ENCODE measurements at places on chromosomes 2 and 18.
A peak's percentile ranks its signal among the peaks of the same experiment; 100 is the strongest.

GRCh38 chr2:169185711-169186110 is 116.3 kb downstream of the DHRS9 start:
- no peak for DNase-seq

- DNase-seq, result no peak
These were observed 13.5 kb upstream of the PRSS56 start for GRCh38 chr2:232506709-232507108.

DNA sequence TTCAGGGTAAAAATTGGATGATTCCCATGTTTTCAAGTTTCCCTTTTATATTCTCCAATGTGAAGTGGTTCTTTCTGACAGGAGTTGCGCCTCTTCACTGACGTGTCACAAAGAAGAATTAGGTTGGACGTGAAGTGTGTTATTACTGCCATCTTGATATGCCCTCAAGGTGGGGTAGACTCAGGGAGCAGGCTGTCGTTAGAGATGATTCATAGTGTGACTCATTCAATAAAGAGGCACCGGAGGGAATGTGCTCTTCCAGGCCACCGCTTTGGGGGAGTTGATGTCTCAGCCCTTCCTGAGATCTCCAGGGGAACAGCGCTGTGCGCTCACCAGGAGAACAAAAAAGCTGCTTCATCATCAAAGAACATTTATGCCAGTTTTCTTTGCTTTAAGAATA is 3.6 kb upstream of the DGKD start:
- DNase-seq, result peak; percentile 9

- DNase-seq, result peak; percentile 97
These were observed 26.5 kb downstream of the CRACDL start for GRCh38 chr2:98909317-98910211.

- DNase-seq, result no peak
These were observed 41.0 kb downstream of the MRPL35 start for GRCh38 chr2:86240251-86240650.

DNA sequence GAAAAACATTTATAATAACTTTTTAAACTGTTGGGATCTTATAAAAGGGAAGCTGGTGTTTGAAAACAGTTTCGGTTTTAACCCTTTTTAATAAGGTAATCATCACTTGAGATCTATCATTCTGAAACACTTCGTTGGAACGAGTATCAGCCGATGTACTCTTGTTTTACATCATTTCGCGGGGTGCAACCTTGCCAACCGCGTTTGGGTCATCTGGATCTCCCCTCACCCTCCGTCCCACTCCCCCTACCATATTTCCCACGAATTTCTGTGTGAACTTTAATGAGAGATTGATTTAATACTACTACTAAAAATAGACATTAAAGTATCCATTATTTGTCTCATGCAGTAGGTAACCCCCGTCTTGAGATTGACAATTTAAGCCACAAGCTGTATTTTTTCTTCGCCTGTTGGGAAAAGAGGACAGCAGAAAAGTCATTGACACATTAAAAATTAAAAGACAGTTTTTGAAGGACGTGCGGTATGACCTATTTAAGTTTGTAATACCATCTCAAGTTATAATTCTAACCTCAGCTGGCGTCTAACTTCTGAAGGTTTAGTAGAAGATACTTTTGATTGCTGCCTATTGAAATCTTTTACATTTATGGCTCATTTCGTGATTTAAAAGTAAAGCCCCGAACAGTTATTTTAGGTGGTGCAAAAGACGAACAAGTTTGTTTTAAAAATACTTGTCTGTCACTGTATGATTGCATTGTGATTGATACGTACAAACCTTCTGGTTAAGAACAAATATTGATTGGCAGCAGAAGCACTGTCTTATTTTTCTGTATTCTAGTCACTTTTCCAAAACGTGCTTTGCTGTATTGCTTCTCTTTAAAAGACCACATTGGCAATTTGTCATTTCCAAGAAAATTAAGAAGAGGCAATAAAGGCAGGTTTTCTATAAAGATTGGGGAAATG is 1.5 kb downstream of the CREB1 start:
- no peak for DNase-seq

DNA sequence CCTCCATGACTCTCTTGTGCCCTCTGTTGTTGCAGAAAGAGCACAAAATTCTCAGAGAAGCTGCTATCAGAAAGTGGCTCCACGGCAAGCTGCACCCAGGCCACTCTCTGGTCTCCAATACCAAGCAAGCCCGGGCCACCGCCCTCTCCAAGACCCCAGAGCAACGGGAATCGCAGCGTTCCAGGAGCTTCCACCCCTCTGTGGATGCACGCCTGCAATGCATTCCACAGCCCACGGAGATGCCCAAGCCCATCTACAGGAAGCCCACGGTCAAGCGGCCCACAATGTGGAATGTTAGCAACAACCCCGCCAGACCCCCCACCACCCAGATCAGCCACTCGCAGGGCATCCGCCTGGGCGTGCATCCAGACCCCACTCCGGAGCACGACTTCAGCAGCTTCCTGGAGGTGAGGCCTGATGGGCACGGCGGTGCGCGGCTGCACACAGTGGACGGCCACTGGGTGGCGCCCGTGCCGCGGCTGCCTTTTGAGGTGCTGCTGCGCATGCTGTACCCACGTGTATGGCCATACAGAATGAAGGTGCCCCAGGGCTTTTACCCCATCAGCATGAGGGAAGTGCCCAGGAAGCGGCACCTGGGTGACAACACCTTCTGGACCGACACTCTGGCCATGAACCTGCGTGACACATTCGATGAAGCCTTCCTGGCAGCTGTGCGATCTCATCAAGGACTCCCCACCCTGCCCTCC is 6.3 kb downstream of the ANKRD53 start:
- DNase-seq, result no peak

DNA sequence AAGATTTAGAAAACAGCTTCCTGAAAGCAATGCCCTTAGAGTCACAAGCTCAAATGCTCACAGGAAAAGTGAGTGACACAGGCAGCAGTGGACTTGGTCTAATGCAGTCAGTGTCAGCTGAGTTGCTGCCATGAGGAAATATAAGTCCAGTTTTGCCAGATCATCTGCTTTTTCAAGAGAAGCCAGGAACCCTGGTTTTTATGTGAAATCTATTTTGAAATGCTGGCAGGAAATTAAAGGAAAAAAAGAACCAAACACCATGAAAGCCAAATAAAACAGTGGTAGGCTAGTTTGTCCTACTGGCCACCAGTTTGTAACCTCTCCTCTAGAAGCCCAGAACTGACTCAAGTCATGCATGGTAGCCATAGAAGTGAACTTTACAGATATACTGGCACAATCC is 109.2 kb downstream of the THADA start:
- DNase-seq, result no peak

- DNase-seq, result no peak
These were observed 126.0 kb downstream of the LPIN1 start for GRCh38 chr2:11872247-11872947.

- no peak for DNase-seq
These were observed 7.3 kb downstream of the ZNF516 start for GRCh38 chr18:76487782-76488181.

GRCh38 chr2:174591740-174592139 is 5.9 kb downstream of the WIPF1 start:
- no peak for DNase-seq

GRCh38 chr2:96550787-96551604 is 14.4 kb downstream of the ARID5A start:
- DNase-seq, result no peak

GRCh38 chr2:108538000-108538625 is 3.8 kb downstream of the LIMS1 start:
- no peak for DNase-seq

DNA sequence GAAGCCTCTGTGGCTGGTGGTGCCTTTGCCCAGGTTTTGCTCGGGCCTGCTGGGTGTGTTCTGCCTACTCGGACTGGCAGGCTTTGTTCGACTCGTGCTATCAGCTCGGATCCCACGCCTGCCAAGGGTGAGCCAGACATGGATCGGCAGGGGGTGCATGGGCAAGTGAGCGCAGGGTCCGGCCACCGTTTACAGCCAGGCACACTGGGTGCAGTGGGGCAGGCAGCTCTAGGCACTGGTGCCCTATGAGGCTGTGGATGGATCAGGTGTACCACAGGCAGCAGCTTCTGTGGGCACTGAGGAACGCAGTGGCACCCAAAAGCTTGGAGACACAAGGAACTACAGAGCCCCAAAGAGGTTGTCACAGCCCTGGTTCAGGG is 25.6 kb downstream of the MARCHF7 start:
- DNase-seq, result no peak

Measured in NCI-H187 treated with DMSO at 0.1 percent for 48 hours (cell line).